ENCODE measurements at places on chromosomes 1 and 21.

DNA sequence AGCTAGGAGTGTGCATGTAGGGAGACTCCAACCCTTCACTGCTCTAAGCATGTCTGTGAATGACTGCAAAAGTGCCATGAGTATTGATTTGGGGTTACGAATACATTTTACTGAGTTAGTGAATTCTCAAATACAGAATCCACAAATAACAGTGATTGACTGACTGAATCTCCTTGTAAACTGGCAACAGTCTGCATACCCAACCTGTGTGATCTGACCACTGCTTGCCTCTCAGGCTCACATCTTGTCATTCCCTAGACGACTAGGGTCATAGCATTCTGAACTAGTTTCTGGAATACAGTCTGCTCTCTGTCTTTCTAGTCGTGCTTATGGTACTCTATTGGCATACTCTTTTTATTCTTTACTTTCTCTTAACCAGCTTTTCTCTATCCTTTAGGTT is 7.4 kb downstream of the RRP15 start:
- DNase-seq: no peak

GRCh38 chr1:172393354-172393753 is 27.1 kb upstream of the C1orf105 start:
- no peak for DNase-seq

DNA sequence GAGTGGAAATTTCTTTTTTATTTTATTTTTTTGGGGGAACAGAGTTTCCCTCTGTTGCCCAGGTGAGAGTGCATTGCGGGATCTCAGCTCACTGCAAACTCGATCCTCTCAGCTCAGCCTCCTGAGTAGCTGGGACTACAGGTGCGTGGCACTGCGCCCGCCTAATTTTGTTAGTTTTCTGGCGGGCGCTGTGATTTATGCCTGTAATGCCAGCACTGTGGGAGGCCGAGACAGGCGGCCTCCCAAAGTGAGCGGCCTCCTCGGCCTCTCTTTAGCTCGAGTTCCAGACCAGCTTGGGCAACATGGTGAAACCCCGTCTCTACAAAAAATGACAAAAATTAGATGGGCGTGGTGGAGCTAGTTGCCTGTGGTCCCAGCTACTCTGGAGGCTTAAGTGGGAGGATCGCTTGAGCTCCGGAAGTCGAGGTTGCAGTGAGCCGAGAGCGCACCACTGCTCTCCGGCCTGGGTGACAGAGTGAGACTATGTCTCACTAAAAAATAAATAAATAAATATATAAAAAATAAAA is 2.7 kb downstream of the GMEB1 start:
- DNase-seq: no peak

DNA sequence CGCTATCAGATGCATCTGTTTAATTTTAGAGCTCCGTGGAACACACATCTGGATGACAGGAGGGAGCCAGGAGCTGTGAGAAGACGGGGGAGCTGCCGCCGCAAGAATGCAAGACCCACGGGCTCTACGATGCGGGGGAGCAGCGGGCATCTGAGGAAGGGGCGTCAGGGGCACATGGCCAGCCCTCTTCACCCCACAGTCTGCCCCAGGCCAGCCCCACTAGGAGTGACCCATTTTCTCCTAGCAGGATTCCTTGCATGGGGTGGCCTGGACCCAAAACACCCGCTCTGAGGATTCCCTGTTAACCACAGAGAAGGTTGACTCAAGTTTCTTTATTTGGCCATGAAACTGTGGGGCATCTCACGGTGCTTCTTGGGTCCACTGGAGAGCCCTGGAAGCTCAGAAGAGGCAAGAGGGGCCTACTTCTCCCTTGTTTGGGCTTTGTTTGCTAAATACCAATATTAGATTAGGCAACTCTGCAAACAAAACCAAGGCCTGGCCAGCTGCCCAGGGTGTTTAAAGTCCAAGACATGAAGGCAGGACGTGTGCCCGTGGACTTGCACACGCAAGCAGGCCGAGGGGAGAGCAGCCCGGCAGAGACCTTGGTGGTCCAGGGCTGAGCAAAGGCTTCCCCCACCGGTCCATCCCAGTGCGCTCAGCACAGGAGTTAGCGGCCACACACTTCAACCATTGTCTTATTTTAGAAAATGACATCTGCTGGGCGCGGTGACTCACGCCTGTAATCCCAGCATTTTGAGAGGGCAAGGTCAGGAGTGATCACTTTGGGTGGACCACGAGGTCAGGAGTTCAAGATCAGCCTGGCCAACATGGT is 89.8 kb downstream of the DHRS3 start:
- no peak for DNase-seq

DNA sequence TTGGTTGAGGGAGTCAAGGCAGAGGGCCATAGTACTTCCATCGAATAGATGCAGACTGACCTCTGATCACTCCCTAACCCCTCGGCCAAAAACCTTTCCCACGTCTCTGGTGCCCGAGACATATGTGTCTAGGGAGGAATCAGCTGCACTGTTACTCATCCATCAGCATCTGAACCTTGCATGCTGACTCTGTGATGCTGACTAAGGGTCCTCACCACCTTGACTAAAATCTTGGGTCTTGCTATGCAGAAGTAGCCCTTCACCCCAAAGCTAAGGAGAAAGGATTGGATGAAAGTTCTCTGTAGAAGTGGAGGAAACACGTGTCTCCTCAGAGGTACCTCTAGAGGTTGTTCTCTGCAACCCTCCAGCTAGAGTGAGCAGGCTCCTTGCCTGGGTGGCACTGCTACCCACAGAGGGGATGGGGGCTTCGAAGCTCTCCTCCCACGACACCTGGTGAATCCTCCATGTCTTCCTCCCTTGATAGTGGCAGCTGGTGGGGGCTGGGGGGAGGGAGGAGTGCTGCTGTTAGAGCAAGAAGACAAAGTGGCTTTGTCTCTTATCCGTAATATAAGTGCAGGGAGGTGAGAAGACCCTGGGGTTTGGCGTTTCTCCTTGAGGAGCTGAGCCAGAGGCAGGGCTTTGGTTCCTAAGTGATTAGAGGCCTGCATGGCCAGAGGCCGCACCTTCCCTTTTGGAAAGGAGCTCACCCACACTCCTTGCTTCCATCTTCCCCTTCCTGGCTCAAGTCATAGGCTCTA is 45.1 kb downstream of the ATP2B4 start:
- no peak for DNase-seq

DNA sequence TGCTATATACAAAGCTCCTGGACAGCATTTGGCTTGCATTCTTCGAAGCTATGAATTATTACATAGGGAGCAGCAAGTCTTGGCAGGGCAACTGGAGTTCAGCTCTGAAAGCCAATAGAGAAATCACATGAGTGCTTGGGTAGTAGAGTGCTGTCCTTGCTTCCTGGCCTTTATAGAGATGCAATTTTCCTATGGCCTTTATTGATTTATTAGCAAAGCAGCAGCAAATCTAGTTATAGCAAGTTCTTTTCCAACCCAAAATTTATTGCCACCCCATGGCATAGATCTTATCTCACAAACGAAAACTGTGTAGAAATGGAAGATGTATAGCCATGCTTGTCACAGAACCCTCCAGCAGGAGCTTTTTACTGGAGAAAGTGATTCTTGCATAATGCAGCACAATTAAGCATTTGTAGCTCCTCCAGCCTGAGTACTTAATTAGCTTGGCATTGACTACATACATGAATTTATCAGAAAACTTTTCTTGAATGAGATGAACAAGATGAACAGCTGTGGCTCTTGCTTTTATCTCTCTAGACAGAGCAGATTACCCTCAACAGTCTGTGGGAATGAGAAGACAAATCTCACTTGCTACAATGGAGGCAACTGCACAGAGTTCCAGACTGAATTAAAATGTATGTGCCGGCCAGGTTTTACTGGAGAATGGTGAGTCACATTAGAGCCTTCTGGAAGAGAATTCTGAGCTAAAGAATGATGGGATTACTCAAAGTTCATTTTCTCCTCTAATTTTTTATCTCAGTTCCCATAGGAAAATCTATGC is 170.1 kb downstream of the CRB1 start:
- no peak for DNase-seq

- no peak for DNase-seq
These were observed 53.3 kb downstream of the TIAM1 start for GRCh38 chr21:31290765-31291164.

GRCh38 chr1:22949822-22950331 is 22.8 kb downstream of the LACTBL1 start:
- no peak for DNase-seq

DNA sequence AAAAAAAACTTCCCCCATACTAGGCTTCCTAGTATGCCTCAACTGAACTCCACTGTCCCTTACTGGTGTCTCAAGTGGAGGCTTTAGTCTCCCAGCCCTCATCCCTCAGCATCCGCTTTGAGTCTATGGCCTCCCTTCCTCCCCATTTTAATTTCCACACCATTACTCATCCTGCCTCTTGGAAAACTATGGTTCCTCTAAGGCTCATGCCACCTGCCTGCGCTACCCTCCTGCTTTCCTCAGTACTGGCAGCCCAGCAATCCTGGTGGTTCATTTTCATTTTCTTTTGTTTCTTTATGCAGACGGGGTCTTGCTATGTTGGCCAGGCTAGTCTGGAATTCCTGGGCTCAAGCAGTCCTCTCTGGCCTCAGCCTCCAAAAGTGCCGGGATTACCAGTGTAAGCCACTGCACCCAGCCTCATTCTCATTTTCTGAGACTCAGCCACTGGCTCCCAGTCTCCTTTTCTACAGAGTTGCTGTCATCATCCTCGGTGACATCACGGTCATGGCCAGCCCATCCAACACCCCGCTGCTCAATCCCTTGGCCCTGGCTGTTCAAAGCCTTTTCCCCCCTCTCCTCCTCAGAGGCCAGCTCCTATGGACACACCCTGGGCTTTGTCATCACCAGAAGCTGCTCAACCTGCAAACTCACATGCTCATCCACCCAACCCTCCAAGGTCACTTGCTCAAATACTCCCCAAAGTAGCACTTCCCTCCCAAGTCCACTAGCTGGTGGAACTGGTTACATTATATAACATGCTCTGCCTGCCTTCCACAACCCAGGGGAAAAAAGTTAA is 2.3 kb upstream of the PMVK start:
- DNase-seq: no peak

DNA sequence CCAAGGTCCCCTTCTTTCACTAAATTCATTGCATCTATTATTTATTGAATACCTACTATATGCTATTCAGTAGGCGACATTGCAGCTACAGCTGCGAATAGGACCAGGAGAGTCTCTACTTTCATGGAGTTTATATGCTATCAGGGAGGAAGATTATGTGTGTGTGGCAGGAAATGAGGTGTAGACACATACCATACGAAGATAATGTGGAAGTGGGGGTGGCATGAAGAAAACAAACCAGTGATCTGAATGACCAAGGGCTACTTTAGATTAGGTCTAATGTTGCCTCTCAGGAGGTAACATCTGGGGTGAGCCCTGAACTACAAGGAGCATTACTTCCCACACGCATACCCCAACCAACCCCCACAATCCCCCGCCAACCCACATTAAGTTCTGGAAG is 1.0 kb upstream of the PPIH start:
- DNase-seq: no peak

DNA sequence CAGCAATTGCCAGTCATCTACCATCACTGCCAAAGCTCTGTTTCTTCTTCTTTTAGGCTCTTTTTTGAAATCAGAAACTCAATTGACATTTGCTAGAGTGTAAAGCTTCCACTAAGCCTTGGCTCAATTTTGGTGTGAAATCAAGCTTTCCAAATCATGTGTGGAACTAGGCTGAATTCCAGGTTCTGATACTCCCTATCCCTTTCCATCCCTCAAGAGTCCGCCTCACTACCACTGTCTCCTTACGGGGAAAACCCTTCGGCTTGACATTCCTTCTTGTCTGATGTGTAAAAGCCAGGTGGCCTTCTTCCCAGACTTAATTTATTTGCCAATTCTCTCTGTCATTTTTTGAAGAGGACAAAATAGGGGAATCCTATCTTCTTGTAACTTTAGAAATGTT is 47.2 kb upstream of the PRMT6 start:
- DNase-seq: no peak

DNA sequence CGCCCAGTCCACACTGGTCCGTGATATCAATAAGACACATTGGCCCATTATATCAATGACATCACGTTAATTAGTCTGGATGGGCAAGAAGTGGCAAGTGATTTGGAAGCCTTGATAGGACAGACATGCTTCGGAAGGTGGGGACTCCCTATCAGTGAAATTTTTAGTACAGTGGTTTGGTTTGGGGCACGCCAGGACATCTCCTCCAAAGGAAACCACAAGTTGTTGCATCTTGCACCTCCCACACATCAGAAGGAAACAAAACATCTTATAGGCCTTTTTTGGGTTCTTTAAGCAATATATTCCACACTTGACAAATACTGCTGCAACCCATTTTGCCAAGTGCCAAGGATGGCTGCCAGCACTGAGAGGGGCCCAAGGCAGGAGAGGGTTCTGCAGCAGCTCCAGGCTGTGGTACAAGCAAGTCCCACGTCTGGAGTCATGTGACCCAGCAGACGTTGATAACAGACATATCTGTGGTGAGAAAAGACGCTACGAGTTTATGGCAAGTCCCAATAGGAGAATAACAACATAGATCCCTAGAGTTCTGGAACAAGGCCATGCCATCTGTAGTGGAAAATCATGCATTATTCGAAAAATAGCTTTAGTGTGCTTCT is 95.3 kb upstream of the DISP3 start:
- no peak for DNase-seq

DNA sequence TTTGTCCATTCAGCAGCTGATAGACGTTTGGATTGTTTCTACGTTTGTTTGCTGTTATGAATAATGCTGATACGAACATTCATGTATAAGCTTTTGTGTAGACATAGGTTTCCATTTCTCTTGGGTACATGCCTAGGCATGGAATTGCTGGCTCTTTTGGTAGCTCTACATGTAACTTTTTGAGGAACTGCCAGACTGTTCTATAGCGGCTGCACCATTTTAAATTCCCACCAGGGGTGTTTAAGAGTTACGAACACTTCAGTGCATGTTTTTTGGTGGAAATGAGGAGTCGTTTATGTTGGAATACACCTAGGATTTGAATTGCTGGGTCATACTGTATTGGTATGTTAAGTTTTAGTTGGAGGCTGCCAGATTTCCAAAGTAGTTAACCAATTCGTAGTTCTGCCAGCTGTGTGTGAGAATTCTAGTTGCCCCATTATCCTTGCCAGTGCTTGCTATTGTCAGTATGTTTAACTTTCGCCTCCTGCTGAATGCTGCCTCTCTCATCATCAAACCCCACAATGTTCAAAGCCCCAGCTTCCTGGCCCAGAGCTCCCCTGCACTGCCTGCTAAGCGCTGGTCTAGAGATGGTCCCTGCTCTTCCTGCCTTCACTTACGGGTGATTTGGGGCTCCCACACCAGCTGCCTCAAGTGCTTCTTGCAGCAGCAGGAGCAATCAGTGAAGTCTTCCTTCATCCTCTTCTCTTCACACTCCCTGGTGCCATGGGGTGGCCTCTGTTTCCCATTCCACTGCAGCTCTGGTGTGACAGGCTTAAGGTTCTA is 81.0 kb downstream of the MAN1C1 start:
- DNase-seq: no peak

- DNase-seq: no peak
These were observed 11.4 kb downstream of the THBS3 start for GRCh38 chr1:155196103-155196892.

DNA sequence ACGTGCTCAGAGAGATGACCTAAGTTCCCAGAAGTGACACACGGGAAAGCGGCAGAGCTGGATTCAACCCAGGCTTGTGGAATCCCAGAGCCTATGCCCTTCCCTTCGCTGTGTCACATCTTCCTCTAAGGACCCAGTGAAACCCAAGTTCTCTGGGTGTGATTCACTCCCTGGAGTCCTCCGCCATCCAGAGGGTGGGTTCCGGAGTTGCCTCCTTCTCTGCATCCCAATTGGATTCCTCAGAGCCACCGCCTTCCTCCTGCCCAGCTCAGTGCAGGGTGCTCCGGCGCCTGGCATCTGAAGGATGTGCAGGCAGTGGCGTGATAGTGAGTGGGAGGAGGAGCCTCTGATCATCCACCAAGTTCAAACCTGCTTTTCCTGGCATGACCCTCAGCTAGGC is 20.7 kb upstream of the RCC2 start:
- DNase-seq: peak; percentile 94

Data from RWPE1 (cell line).